Left lung (tissue), 14 donors: ENCODE measurements at places on chromosomes 5 and 9. TPM values are rescaled to one million over a fixed set of nuclear protein-coding genes. Genes with fewer than 3 reads are reported as not detected.

Gene NKD2
- 8.9 TPM for polyA plus RNA-seq

DNA sequence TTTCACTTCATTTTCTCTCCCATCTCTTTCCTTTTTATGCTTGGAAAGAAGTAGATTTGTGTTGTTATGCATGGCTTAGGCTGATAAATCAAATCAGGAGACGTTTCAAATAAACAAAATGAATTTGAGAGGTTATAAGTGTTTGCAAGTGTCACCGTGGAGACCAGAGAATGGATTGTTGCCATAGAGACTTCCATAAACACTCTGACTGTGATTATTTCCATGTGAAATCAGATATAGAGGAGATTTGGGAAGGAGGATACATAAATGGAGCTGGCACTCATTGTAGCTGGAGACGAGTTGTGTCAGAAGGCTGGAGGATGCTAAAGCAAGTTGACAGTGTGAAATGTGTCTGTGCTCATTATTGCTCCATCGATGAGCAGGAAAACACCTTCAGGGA is 84.2 kb upstream of the PCSK1 start:
- peak; percentile 9 for DNase-seq

GRCh38 chr9:136942881-136943230 is 1.7 kb downstream of the FBXW5 start:
- DNase-seq = no peak

GRCh38 chr5:157918811-157919742 is 60.1 kb upstream of the CLINT1 start:
- peak; percentile 77 for DNase-seq

DNA sequence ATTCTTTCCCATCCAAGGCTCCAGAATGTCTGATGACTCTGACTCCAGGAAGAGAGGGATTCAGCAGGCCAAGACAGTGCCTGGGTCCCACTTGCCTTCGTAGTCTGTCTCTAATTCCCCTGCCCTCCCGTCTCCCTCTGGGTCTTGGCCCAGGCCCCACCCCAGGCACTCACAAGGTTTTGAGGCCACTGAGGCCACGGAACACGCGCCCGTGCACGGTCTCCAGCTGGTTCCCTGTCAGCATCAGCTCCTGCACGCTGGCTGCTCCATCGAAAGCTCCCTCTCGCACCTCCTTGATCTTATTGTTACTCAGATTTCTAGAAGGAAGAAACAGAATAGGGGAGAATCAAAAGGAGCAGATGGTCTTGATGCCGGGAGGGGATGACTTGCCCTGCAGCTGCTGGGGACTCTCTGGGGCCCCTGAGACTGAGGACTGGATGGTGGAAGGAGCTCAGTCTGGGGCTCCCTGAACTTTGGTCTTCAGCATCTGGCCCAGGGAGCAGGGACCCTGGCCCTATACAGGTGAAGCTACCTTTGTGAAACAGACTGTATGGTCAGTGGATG is 174.6 kb upstream of the PANK3 start:
- no peak for DNase-seq
